ENCODE measurements at places on chromosomes 3 and 15.

DNA sequence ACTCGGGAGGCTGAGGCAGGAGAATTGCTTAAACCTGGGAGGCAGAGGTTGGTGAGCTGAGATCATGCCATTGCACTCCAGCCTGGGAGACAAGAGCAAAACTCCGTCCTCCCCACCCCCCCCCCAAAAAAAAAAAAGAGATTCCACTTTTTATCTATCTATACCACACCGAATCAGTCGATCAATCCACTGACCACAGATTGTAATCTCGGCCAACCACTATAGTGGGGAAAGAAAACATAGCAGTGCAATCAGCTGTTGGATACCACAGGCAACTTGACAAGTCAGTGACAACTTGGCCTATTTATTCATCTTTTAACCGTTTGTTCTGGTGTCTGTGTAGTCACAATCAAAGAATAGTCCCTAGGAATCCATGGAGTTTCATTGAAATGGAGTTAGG, 299.2 kb downstream of the FHIT start:
- DNase-seq, result no peak

DNA sequence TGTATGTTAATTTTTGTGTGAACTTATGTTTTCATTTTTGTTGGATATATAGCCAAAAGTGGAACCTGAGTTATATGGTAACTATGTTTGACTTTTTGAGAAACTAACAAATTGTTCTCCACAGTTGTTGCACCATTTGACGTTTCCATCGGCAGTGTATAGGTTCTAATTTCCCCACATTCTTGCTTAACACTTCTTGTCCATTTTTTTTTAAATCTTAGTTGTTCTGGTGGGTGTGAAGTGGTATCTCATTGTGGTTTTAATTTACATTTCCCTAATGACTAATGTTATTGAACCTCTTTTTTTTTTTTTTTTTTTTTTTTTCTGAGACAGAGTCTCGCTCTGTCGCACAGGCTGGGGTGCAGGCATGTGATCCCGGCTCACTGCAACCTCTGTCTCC, 8.0 kb downstream of the NISCH start:
- DNase-seq, result no peak

DNA sequence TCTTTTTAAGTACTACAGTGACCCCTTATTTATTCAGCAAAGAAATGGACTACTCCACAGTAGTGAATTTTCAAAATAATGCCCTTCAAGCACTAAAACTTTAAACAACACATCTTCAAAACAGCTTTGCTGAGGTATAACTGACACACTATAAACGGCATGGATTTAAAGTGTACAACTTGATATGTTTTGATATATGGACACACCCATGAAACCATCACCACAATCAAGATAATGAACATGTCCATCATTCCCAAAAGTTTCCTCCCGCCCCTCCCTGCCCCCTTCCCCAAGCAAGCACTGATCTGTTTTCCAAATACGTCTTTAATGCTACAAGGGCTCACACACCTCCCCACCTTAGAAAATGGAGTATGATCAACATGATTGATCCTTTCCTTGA, 1.6 kb upstream of the FURIN start:
- no peak for DNase-seq

DNA sequence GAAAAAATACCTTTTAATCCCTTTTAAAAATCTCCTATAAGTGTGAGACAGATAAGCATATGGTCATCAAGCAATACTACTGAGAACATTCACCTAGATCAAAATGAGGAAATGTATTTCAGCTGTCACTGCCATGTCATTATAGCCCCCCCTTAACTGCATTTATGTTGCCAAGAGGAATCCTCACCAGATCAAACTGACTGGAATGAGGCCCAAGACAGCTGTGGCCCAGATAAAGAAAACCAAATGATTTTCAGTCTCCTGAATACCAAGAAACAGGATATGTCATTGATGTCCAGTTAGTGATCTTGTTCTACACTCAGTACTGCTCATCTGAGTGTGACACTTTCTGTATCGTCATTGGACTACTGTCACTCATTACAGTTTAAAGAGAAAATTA, 35.1 kb upstream of the CPB1 start:
- DNase-seq, result no peak

GRCh38 chr15:70741677-70742293, 21.6 kb downstream of the UACA start:
- DNase-seq, result no peak

- no peak for DNase-seq
Observed at GRCh38 chr3:165526367-165526766, 310.9 kb downstream of the BCHE start.

DNA sequence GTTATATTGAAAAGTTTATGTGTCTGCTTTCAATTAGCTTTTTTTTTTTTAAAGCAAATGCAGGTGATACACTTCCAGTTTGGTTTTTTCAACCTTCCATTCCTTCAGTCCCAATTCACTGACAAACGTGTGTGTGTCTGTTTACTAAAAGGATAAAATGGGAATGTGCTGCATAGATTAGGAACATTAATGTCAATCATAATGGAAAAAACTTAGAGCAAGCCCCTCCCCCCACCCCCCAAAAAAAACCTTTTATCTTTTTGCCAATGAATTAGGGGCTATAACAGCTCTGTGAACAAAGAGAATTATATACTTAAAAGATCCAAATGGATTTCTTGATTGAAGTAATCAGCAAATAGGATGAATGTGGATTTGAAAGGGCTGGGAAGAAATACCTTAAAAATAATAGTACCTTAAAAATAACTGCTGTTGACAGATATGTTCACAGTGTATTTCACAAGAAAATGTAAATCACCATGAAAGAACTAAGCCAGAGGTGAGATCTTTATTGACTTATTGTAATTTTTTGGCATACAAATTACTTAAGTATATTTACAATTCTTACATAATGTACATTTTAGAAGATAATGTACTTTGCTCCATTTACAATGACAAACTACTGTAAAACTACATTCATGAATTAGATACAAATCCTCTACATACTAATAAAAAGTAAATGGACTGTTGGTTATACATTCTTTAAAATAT, 3.5 kb upstream of the XXYLT1 start:
- no peak for DNase-seq

DNA sequence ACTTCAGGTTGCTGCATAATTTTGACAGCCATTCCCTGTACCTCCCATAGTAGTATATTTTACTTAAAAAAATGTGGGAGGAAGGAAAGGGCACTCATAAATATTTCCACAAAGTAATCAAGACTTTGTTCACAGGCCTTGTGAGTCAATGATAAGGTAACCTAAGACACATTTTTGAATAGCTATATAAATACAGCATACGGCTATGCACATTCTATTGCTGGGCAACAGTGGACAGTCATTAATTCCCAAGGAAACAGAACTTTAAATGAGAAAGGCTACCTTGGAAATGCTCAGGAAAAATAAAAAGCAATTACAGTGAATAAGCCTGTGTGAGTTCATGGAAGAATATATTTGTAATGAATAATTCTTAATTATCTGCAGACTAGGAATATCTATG, 144.0 kb downstream of the CADM2 start:
- DNase-seq, result no peak

GRCh38 chr3:77055841-77056341, 16.0 kb downstream of the ROBO2 start:
- no peak for DNase-seq

DNA sequence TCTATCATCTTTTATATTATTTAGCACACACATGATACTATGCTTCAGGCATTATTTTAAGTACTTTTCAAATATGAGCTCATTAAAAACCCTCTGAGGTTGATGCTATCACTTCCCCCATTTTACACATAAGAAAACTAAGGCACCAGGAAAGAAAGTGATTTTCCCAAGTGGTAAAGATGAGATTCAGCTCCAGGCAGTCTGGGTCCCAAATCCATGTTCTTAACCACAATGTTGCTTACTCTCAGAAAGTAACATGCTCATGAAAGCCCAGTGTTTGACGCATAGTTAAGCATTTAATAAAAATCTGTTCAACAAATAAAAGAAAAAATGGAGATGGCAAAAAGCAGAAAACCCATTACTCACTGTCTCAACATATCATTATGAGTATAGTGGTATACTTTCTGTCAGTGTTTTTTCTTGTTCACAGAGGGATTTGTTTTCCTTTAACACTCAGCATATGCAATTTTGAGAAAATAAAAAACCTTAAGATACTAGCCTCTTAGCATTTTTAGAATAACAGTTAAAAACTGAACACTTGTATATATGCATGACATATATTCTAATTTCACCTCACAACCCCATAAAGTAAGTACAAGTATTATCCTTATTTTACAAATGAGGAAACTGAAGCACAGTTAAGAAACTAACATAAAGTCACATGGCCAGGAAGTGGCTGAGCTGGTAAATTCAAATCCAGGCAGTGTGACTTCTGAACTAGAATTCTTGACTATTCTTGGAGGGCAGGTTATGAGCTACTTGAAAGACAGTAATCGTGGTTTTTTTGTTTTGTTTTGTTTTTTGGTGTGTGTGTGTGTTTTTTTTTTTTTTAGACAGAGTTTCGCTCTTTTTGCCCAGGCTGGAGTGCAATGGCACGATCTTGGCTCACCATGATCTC, 10.4 kb downstream of the PEAK1 start:
- DNase-seq, result peak; percentile 43

GRCh38 chr3:127394031-127394430, 106.2 kb upstream of the PRR20G start:
- DNase-seq, result no peak

GRCh38 chr3:58725326-58725853, 58.8 kb upstream of the FAM3D start:
- no peak for DNase-seq

- DNase-seq, result peak; percentile 83
Observed at GRCh38 chr15:63121382-63122001, at the start of gene LACTB. LACTB (plus strand) TSS chr15:63121861; CDS start chr15:63121872, 11 bp downstream.

GRCh38 chr3:117735481-117736101, 1026.0 kb downstream of the TUSC7 start:
- no peak for DNase-seq

GRCh38 chr3:41196499-41197410, 2.5 kb upstream of the CTNNB1 start:
- no peak for DNase-seq

DNA sequence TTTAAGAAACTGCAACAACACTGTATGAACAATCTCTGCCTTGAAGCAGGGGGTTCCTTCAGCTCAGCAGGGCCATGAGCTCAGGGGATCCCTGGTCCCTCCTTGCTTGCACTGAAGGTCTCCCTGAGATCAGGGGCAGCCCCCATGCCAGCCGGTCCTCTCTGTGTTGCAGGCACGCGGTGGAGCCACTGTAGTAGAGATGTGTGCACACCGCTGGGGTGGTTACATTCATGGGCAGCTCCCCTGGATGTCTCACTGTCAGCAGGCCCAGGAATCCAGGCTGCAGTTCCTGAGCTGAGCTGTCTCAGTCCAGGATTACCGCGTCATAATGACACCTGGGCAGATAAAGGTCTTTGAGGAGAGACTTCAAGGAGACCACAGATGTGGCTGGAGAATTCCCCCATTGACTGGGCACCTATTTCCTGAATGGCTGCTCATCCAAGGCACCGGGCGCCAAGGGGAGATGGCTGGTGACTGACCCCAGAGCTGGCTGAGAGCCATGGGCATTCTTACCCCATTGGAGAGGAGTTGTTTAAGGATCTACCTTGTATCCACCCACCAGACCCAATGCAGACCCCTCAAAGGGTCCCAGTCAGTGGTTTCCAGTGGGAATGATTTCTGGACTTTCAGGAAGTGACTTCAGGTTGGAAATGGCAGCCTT, 10.4 kb upstream of the KLF13 start:
- no peak for DNase-seq

DNA sequence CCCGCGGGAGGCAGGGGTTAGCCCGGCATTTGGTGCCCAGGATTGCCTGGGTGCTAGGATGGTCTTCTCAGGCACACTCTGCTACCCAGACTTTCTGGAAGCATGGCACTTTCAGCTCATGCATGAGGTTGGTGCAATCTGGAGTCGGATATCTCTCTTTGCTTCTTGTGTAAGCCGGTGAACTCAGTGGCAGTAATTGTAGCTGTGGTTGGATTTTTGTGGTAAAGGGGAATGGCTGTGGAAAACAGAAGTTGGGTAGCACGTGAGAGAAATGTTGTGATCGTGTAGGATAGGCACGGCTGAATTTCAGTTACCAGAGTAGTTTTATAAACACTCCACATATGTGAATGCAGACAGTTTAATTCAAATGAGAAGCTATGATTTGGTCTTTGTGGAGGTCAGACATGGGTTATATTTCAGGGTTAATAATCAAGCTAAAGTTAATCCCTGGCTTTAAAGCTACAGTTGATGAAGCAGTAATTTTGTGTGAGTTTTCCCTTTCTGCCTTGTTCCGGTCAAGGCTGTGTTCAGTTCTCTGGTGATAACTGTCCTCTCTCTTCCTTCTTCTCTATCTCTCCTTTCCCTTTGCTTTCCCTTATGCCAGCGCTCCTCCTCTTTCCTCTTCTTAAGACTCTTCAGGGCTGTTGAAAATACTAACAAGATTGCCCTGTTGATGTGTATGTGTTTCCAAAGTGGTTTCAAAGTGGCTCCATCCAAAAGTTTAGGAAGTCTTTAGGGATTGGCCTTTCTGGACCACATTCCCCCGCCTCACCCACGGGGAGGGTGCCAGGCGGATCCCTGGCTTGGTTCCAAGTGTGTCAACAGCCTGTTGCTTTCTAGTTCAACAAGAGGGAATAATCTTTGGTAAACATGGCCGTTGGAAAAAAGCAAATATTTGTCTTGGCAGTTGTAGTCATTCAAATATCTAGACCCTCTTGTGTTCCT, 404.6 kb upstream of the C2CD4B start:
- no peak for DNase-seq

GRCh38 chr15:47293466-47294162, 423.7 kb upstream of the SEMA6D start:
- DNase-seq, result no peak

- DNase-seq, result no peak
Observed at GRCh38 chr3:121961283-121961682, 60.8 kb downstream of the ILDR1 start.

DNA sequence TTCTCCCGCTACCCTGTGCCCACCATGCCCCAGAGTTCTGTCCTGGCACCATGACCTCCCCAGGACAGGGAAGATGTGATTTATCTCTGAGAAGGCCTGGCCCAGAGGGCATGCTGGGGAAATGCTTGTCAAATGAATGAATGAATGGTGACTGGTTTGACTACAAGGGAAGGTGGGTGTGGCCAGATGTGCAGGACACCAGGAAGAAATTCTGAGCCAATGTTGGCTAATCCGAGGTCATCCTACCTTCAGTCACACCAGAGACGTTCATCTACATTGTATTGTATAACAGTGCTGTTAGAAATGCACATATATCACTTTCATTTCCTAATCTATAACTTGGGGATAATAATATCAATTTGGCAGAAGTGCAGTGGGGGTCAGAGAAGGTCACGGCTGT, 138.4 kb downstream of the FAM43A start:
- DNase-seq, result no peak

- DNase-seq, result no peak
Observed at GRCh38 chr3:58657036-58657520, 9.5 kb downstream of the FAM3D start.

- no peak for DNase-seq
Observed at GRCh38 chr3:126415661-126416591, 21.2 kb downstream of the CFAP100 start.

DNA sequence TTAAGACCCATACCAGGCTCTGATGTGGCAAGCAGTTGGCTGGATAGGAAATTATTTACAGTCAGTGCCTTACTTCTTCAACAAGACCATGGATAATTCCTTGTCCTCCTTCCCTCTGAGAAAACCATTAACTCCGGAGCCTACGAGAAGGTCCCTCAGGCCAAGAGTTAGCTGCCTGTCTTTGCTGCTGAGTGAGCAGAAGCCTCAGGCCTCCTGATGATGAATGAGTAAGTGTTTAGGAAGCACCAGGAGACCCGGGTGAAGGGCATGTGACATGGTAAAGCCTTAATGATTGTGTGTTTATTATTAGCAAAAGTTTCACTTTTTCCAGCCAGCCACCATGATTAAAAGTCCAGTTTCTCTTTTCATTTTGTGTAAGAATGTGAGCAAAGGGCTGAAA, 174.9 kb upstream of the TOPAZ1 start:
- no peak for DNase-seq
